Endothelial cell of umbilical vein (primary cell): ENCODE measurements at places on chromosomes 12 and 14. TPM values are rescaled to one million over a fixed set of nuclear protein-coding genes. Genes with fewer than 3 reads are reported as not detected.

- no peak for DNase-seq
Measured at GRCh38 chr14:81834308-81834707, 300.7 kb upstream of the SEL1L start.

The RASSF9 gene
- total RNA-seq: 2.3 and 3.6 TPM in 2 replicates

DNA sequence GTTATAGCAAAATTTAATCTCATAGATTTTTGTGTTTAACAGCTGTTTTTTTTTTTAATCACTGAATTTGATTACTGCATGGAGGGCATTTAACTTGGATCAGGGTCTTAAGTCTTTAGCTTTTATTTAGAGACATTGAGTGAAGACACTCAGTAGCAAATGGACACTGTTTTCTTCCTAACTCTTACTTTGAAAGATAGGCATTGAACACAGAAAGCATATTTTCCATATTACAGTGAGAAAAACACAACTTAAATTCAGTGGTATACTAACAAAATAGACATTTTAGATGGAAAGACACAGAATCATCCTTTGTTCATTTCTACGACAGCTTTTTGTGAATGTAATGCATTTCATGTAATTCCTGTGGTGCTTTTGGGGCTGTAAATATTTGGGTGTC lies 571.8 kb downstream of the PRKD1 start:
- DNase-seq: no peak

The CLEC9A gene
- not detected in 2 replicates for total RNA-seq

DNA sequence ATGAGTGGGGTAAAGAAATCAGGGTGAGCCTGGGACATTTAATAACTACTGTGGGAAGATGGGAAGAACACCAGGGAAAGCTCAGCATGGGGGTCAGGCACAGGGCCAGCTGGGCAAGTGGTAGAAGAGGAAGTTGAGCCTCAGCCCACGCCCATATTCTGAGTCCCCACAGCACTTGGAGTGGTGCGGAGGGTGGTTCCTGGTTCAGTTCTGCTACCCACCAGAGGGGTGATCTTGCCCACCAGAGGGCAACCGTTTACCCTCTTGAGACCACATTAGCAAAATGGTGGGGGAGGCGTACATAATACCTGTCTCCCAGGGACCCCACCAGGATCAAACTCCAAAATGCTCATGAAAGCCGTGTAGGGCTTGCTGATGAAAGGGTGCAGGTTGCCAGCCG lies 16.8 kb upstream of the ANKRD33 start:
- DNase-seq: no peak

- DNase-seq: no peak
Measured at GRCh38 chr14:24243336-24243836, 963 bp upstream of the TINF2 start.

DNA sequence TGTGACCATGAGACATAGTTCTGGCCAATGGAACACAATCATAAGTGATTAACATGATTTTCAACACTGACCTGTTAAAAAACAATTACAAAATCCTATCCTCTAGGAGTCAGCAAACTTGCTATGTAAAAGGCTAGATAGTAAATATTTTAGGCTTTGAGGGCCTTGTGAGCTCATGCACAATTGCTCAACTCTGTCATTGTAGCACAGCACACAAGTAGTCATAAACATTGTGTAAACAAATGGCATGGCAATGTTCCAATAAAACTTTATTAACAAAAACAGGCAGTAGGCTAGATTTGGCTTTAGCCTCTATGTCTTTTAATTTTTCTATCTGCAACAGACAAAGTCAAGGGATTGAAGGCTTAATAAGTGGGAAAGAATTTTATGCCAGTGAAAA lies 350.7 kb downstream of the C12orf50 start:
- DNase-seq: no peak

DNA sequence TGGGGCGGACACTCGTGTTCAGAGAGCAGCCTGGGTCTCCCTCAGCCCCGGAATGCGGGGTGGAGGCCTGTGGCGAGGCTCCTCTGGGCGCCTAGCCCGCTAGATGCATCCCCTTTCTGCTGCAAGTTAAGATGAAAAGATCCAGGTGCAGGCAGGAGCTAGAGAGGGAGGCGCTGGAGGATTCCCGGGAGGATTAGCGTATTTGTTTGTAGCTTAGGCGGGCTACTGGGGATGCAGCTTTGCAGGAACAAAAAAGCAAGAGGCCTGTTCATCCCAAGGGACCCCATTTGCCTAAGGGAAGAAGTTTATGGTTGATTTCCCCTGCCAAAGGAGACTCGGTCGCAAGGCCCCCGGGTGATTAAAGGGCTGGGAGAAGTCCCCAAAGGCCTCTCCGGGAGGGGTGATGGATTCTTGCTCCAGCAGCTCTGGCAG lies 824 bp downstream of the CCDC177 start:
- DNase-seq: no peak
